ENCODE measurements at places on chromosomes 12 and 14. TPM values are rescaled to one million over a fixed set of nuclear protein-coding genes. Genes with fewer than 3 reads are reported as not detected.

- no peak overlapping the region for H3K4me3 ChIP-seq
- H3K27me3 ChIP-seq, result peaks cover 7% of the 10 kb centered on the region
- no peaks in the 10 kb centered on the region for H3K36me3 ChIP-seq
- H3K4me1 ChIP-seq, result no peaks in the 10 kb centered on the region
- H3K27ac ChIP-seq, result no peak overlapping the region
Measured at GRCh38 chr12:111337371-111337770, 31.5 kb downstream of the PHETA1 start.

- H3K27ac ChIP-seq, result no peak overlapping the region
- no peak for DNase-seq
- H3K27me3 ChIP-seq, result no peaks in the 10 kb centered on the region
- H3K36me3 ChIP-seq, result peaks cover 28% of the 10 kb centered on the region
Measured at GRCh38 chr14:49774106-49774505, 6.2 kb downstream of the KLHDC2 start.

GRCh38 chr12:68932128-68932960 lies 627 bp downstream of the CPM start:
- DNase-seq, result peak; percentile 17
- no peaks in the 10 kb centered on the region for H3K36me3 ChIP-seq
- H3K27me3 ChIP-seq, result peaks cover 8% of the 10 kb centered on the region
- H3K4me3 ChIP-seq, result peak overlapping the region; percentile 69
- H3K4me1 ChIP-seq, result peaks cover 13% of the 10 kb centered on the region

DNA sequence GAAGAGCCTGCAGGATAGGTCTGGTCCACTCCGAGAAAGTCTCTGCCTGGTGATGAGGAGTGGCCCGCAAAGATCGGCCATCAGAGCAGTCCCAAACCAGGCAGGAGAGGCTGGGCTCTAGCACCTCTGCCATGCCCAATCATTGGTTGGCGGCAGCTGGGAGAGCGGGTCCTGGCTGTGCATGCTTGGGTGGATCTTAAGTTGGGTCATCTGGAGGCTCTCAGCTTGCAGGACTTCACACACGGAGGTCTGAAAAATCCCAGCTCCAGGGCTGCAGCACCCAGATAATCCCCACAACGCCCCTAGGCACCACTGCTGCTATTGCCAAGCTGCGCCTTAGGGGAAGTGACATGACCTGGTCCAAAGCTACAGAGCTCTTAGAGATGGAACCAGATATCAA lies 766.7 kb upstream of the TBX3 start:
- no peaks in the 10 kb centered on the region for H3K36me3 ChIP-seq
- no peak overlapping the region for H3K27ac ChIP-seq
- H3K4me1 ChIP-seq, result peaks cover 7% of the 10 kb centered on the region
- no peak overlapping the region for H3K4me3 ChIP-seq
- DNase-seq, result no peak

DNA sequence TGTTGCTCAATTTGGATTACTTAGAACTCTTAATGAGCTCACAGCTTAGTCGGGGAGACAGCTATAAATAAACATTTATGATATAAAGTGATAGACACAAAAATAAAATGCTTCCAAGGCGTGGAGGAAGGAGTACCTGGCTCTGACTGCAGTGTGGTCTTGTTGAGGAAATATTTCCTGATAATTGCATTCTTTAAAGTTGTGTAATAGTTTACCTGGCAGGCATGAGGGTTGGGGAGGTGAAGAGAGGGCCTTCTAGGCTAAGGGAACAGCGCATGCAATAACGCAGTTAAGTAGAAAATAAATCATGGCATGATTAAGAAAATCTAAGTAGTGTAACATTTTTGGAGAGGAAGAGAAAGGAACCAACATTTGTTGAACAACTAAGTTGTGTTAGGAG lies 260.5 kb upstream of the ATP2B1 start:
- no peaks in the 10 kb centered on the region for H3K36me3 ChIP-seq
- no peak for DNase-seq

DNA sequence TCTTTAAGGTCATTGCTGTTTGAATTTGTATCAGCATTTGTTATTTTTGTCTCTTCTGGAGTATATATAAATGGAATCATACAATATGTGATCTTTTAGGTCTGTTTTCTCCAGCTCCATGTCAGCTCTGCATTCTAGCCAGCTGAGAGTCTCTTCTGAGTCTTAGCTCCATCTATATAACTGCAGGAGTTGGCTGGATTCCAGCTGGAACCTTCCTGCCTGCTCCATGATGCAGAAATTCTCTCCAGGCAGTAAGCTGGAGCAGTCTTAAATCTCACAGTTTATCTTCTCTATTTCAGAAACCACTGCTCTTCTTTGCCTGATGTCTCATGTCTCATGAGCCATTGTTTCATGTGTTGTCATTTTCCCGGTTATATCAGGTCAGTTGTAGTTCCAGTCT lies 827.6 kb downstream of the NRXN3 start:
- no peak overlapping the region for H3K27ac ChIP-seq
- H3K36me3 ChIP-seq, result no peaks in the 10 kb centered on the region
- H3K27me3 ChIP-seq, result no peaks in the 10 kb centered on the region
- H3K4me3 ChIP-seq, result no peak overlapping the region

GRCh38 chr14:96623676-96624484 lies 121.7 kb downstream of the PAPOLA start:
- H3K4me1 ChIP-seq, result no peaks in the 10 kb centered on the region
- no peak for DNase-seq
- no peaks in the 10 kb centered on the region for H3K36me3 ChIP-seq
- H3K27me3 ChIP-seq, result no peaks in the 10 kb centered on the region
- H3K27ac ChIP-seq, result no peak overlapping the region
- no peak overlapping the region for H3K4me3 ChIP-seq

GRCh38 chr12:98456576-98457573 lies 58.5 kb upstream of the TMPO start:
- no peaks in the 10 kb centered on the region for H3K36me3 ChIP-seq
- DNase-seq, result peak; percentile 59
- H3K4me1 ChIP-seq, result peaks cover 6% of the 10 kb centered on the region
- H3K4me3 ChIP-seq, result peak overlapping the region; percentile 47
- H3K27me3 ChIP-seq, result peaks cover 2% of the 10 kb centered on the region
- no peak overlapping the region for H3K27ac ChIP-seq

GRCh38 chr12:51187370-51187987 lies 14.5 kb upstream of the TFCP2 start:
- no peaks in the 10 kb centered on the region for H3K27me3 ChIP-seq
- H3K4me3 ChIP-seq, result no peak overlapping the region
- no peak for DNase-seq

GRCh38 chr14:93045965-93046704 lies 69.6 kb downstream of the ITPK1 start:
- peaks cover 39% of the 10 kb centered on the region for H3K4me1 ChIP-seq
- DNase-seq, result peak; percentile 94
- H3K36me3 ChIP-seq, result no peaks in the 10 kb centered on the region
- no peak overlapping the region for H3K27ac ChIP-seq
- peaks cover 27% of the 10 kb centered on the region for H3K27me3 ChIP-seq

GRCh38 chr14:33917661-33918060 lies 33.2 kb downstream of the EGLN3 start:
- no peak overlapping the region for H3K27ac ChIP-seq
- peaks cover 6% of the 10 kb centered on the region for H3K27me3 ChIP-seq
- H3K4me1 ChIP-seq, result peaks cover 16% of the 10 kb centered on the region
- H3K4me3 ChIP-seq, result no peak overlapping the region
- no peaks in the 10 kb centered on the region for H3K36me3 ChIP-seq

DNA sequence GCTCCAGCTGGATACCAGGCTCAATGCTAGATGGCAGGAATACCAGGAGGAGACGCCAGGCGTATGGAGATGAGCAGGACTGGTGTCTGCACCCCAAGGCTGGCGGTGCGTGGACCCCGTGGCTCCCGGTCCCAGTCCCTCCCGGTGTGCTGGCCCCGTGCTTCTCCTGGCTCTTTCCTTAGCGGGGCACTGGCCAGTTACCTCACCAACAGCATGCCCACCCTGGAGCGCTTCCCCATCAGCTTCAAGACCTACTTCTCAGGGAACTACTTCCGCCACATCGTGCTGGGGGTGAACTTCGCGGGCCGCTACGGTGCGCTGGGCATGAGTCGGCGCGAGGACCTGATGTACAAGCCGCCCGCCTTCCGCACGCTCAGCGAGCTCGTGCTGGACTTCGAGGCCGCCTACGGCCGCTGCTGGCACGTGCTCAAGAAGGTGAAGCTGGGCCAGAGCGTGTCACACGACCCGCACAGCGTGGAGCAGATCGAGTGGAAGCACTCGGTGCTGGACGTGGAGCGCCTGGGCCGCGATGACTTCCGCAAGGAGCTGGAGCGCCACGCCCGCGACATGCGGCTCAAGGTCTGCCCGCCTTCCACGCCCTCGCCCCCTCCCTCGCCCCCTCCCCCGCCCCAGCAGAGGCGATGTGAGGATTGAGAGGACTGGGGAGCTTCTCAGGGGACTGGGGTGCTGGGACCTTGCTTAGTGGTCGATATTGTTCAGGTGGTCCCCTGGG lies 14.6 kb downstream of the VASH1 start:
- no peaks in the 10 kb centered on the region for H3K27me3 ChIP-seq
- DNase-seq, result no peak
- H3K36me3 ChIP-seq, result no peaks in the 10 kb centered on the region
- H3K27ac ChIP-seq, result no peak overlapping the region

GRCh38 chr14:50531595-50532501 lies 521 bp downstream of the MAP4K5 start:
- no peak for DNase-seq
- H3K4me3 ChIP-seq, result peak overlapping the region; percentile 94
- peaks cover 4% of the 10 kb centered on the region for H3K36me3 ChIP-seq
- H3K27me3 ChIP-seq, result no peaks in the 10 kb centered on the region
- H3K27ac ChIP-seq, result peak overlapping the region; percentile 94
- peaks cover 35% of the 10 kb centered on the region for H3K4me1 ChIP-seq

GRCh38 chr12:48045965-48046518 lies 41.8 kb upstream of the COL2A1 start:
- H3K36me3 ChIP-seq, result peaks cover 23% of the 10 kb centered on the region
- DNase-seq, result no peak
- no peak overlapping the region for H3K4me3 ChIP-seq
- no peaks in the 10 kb centered on the region for H3K27me3 ChIP-seq
- H3K4me1 ChIP-seq, result no peaks in the 10 kb centered on the region

DNA sequence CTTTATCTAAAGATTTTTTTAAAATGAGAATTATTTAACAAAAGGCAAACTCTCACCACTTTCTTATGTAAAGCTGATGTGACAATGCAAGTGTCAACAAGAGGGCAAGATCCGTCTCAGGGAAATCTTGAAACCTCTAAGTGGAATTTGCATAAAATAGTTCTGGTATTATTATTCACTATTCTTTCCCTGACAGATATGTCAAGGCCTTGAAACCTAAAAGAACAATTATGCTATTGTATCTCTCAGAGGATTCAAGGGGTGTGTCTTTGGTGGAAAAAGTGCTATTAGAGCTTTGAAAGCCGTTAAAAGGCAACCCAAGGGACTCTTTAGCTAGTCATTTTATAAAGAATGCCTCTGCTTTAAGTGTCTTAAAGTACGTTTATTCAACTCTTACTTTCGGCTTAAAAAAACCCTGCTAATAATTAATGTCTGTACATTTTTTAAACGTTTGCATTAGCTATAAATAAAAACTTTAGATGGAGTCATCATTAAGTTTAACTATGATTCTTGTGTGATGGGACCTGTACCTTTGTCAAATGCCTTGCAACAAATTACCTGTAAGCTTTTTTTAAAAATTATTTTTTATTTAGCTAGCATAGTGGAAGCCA lies 585.5 kb downstream of the VRK1 start:
- H3K4me1 ChIP-seq, result no peaks in the 10 kb centered on the region
- no peak overlapping the region for H3K27ac ChIP-seq
- no peak overlapping the region for H3K4me3 ChIP-seq
- no peaks in the 10 kb centered on the region for H3K27me3 ChIP-seq

GRCh38 chr12:62320054-62320453 lies 59.9 kb downstream of the USP15 start:
- no peaks in the 10 kb centered on the region for H3K4me1 ChIP-seq

GRCh38 chr12:107660235-107660634 lies 25.4 kb upstream of the PWP1 start:
- H3K27me3 ChIP-seq, result no peaks in the 10 kb centered on the region
- no peak overlapping the region for H3K4me3 ChIP-seq
- no peaks in the 10 kb centered on the region for H3K36me3 ChIP-seq
- H3K27ac ChIP-seq, result no peak overlapping the region
- no peak for DNase-seq

DNA sequence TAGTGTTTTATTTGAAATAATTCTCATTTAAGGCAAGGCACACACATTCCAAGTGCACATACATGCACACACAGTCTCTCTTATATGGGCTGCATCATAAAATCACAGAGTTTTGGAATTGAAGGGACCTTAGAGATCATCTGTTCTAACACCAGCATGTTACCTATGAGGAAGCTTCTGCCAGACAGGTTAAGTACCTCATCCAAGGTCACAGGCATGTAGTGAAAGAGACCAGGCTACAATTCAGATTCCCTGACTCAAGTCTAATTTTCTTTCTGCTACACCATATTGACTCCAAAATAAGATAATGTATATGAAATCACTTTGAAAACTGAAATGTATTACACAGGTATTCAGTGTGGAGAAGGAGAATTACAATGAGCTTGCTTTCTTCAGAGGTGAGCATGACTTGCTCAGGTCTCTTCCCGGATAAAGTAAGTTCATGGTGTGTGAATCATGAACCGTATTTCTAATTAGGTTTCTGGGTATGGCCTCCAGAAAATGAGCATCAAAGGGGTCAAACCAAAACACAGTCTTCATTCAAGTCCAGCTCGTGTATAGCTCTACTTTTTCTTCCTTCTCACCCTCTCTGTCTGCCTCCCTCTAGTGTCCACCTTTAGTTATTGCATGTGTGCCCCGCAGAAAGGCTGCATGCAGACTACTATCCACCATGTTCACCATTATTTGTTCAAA lies 411.9 kb downstream of the FUT8 start:
- H3K36me3 ChIP-seq, result no peaks in the 10 kb centered on the region
- peak; percentile 40 for DNase-seq
- no peaks in the 10 kb centered on the region for H3K4me1 ChIP-seq
- H3K27me3 ChIP-seq, result peaks cover 31% of the 10 kb centered on the region

DNA sequence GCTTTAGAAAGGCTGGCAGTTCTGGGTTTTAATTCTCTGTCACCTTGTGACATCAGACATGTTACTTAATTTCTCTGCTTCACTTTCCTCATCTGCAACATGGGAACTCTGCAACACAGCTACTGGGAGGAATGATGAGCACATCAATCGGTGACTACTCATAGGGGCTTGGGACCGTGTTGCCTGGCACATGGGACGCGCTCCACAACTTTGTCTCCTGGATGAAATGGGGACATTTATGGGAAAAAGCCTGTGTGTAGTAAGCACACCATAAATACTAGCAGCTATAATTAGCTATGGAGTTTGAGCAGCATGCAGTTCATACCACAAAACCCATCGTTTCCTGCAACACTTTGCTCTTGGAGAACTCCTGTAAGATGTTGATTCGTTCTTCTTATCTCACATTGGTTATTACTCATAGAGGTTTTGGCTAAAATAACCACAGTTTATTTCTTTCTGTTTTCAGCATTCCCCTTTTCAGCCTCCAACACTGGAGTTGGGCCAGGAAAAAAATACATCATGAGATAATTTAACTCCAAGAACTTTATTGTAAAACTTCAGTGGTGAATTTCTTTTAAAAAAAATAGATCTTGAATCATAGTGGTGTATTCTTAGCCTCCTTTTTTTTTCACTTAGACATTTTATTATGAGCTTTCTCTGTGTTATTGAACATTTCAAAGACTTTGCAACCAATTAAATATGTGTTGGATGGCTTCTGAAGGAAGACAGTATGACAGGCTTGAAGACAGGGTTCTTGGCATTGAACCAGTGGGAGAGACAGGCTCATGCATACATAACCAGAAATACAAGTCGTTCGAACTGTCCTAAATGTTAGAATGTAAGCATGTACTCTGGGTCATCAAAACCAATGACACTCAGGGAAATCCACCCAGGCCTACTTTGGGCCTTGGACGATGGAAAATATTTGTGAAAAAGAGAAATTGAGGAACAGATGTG lies 72.7 kb downstream of the RIN3 start:
- H3K36me3 ChIP-seq, result no peaks in the 10 kb centered on the region
- H3K27ac ChIP-seq, result peak overlapping the region; percentile 27
- DNase-seq, result peak; percentile 100
- no peaks in the 10 kb centered on the region for H3K27me3 ChIP-seq
- H3K4me1 ChIP-seq, result peaks cover 18% of the 10 kb centered on the region
- H3K4me3 ChIP-seq, result no peak overlapping the region

The TAS2R43 gene
- 0.52 TPM for total RNA-seq

The DEPDC4 gene
- total RNA-seq, result 1.3 TPM

The GALNT9 gene
- total RNA-seq, result 2.7 TPM
